ENCODE measurements at places on chromosomes 7 and 10.

DNA sequence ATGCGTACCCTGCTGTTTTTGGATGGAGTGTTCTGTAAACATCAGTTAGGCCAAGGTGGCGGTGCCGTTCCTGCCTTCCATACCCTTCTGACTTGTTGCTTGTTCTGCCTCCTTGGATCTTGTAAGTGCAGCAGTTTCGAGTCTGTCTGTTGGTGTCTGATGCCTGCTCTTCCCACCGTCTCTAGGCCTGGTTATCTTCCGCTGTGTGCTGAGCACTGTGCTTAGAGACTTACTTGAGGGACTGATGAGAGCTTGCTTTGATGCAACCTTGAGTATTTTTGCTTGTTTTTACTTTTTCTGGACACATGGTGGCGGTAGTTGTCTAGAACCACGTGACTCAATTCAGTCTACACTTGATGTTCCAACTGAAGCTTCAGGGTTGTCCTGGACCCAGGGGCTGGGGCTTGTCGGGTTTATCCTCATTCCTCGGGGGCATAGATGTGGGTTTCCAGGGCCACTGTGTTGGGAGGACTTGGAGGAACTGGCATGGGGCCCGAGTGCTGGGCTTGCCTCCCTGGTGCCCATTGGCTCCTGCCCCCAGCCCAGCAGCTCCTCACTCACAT, 14.4 kb upstream of the SPRN start:
- DNase-seq, result no peak

DNA sequence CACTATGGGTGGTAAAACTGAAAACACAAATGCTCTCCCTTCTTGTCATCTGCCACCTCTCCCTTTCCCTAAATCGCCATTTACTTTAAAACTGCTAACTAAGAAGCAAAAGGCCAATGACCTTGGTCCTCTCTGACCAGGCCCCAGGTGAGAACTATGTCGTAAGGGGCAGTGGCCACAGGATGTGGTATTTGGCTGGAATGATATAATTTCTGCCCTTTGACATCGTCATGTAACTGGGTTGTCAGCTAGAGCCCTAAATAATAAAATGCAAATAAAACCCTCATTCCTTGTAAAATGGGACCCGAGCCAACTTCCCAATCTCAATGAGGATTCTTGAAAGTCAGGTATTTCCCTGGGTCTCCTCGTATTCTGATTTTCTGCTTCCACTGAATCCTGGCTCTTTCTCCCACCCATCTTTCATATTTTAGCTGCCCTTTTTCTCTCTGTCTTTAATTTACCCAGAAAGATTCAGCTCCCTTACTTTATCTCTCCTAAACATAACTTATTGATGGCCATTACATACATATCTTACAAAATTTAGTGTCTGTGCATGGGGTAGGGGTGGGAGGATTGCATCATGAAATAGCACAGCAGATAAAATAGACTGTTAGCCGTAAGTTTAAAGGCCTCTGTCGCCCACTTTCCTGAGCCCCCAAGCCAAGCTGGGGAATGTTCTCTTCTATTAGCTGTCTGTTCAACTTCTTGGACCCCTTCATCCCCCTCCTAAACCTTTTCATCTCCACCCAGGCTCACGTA, 3.2 kb upstream of the EEPD1 start:
- DNase-seq, result no peak

DNA sequence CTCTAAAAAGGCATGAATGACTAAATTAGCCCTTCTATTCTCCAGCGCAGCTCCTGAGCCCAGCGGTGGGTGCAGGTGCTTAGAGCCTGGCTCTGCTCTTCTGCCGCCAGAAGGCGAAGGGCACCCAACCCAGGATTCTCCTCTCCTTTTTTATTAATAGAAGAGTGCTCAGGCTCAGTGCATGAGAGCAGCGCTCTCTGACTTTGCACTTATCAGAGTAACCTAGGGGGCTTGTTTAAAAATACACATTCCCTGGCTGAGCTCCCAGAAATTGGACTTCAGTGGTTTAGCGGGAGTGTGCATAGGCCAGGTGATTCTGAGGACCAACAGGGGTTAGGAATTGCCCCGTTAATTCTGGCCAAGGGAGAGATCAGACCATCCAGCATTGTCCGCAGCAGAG, 1.7 kb upstream of the PFKP start:
- DNase-seq, result no peak

DNA sequence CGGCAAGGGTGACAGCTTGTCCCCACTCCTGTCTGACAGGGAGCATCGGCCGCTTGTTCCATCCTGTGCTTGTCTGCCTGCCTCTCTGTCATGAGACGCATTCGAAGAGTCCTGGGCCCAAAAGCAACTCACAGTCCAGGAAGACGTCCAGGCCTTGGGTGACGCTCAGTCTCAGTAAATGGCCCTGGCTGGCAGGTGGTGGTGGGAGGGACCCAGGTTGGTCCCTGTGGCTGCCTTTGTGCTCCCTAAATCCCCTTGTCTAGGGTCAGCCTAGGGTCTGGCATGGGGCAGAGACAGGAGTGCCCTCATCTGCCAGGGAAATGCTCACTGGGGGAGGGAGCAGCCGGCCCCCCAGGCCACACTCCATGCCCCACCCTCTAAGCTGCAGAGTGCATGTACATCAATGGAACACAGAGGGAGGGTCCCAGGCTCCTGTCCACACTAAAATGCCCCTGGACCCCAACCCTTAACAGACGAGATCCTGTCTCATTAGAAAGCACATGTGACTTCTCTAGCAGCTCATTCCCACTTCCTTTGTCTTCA, 295.2 kb upstream of the ZNF32 start:
- DNase-seq, result no peak

DNA sequence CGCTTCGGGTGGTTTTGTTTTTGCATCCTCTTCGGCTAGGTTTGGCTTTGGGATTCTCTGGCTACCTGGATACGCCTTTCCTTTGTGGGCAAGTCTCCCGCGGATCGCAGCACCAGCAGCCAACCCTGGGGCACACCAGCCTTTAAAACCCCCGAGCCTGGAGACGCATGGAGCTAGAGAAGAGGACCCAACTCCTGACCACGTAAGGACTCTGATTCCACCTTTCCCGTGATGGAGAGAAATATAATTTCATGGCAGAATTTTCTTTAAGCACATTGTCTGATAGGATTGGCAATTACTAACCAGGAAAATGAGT, 535.4 kb upstream of the GALNT17 start:
- DNase-seq, result no peak

GRCh38 chr7:12391922-12392615, 11.6 kb downstream of the VWDE start:
- peak; percentile 19 for DNase-seq

- no peak for DNase-seq
These were observed 109.9 kb downstream of the ATXN7L1 start for GRCh38 chr7:105766421-105767073.

- DNase-seq, result no peak
These were observed 7.9 kb downstream of the ENTPD7 start for GRCh38 chr10:99667108-99667751.

GRCh38 chr10:1782841-1783240, 45.5 kb upstream of the ADARB2 start:
- DNase-seq, result no peak

DNA sequence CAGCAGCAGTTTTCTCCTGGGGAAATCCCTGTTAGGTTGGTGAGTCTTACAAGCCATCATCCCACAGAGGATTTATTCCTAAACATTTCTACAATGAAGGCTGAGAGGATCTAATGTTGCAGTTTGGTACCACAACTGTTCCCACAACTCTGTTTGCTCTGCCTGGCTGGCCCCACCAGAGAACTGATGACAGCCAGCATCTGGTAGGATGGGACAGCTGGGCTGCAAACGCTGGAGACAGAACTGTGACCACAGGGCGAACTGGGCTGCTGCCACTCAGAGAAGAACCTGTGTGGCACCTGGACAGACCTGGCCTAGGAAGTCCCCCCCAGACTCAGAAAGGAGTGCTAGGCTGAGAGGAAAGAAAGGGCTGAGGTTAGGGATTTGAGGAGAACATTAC, 94.8 kb downstream of the CALN1 start:
- no peak for DNase-seq

Measured in NCI-H187 treated with DMSO at 0.1 percent for 48 hours (cell line).